ENCODE measurements at places on chromosomes 6 and 20.
A peak's percentile ranks its signal among the peaks of the same experiment; 100 is the strongest.

DNA sequence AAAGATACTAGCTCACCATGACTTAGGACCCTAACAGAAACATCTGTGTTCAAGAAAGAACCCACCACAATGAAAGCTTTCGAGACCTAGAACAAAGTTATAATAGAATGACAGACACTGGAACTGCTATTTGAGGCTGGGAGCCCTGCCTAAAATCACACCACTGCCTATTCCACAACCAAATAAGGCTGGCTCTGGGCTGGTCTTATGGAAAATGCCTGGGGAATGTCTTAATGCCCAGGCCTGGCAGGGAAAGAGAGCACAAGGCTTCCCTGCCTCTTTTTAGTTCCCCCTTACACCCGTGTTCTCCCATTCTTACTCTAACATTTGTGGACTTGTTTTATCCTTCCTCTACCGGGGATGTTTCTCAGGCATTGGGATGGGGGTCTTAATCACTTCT lies 5.6 kb upstream of the METTL24 start:
- H3K4me3 ChIP-seq, result no peak overlapping the region
- no peaks in the 10 kb centered on the region for H3K36me3 ChIP-seq
- no peaks in the 10 kb centered on the region for H3K27me3 ChIP-seq
- H3K27ac ChIP-seq, result no peak overlapping the region

DNA sequence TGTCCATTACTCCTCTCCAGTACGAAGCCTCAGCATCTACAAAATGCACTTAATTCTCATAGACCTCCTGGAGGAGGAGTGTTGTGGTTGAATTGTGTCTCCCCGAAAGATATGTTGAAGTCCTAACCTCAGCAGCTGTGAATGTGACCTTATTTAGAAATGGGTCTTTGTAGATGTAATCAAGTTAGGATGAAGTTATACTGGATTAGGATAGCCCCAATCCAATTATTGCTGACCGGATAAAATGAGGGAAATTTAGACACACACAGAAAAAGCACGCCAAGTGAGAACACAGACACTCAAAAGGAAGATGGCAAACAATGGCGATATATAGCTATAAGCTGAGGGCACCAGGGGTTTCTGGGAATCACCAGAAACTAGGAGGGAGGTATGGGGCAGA lies 64.2 kb upstream of the FAM184A start:
- H3K4me1 ChIP-seq, result peaks cover 9% of the 10 kb centered on the region
- no peaks in the 10 kb centered on the region for H3K36me3 ChIP-seq
- H3K27me3 ChIP-seq, result no peaks in the 10 kb centered on the region
- H3K4me3 ChIP-seq, result no peak overlapping the region

DNA sequence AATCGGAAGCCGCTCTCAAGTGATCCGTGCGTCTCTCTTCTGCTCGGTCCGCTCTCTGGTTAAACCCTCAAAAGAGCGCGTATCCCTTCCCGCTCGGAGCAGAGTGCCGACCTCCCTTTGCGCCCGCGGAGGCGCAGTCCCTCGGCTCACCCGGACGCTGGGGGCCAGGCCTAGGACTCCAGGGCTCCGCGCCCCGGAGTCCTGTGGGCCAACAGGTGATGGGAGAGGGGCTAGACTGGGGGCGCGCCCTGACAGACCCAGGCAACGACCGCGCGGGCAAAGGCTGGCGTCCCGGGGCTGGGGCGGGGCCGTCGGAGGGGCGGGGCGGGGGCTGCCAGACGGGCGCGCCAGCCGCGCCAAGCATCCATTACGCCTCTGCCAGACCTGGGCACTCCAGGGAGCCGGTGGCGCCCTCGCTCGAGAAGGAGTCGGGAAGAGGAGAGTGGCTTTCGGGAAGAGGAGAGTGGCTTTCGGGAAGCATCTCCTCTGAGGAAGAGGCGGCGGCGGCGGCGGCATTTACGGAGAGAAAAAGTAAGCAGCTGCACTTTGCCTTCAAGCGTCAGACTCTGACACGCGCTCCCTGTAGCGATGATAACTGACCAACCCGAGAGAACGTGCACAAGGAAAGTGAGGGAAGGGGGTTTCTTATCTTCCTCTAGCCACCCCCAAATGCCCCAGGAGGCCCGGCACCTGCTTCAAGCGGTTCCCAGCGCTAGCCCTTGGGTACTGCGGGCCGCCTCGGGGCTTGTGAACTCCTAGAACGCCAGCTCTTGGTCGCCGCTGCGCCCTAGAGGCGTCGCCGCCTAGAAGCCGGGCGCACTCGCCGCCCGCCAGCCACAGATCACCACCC lies 2.6 kb downstream of the EPHA7 start:
- H3K27me3 ChIP-seq, result no peaks in the 10 kb centered on the region
- peak; percentile 58 for DNase-seq
- peaks cover 4% of the 10 kb centered on the region for H3K4me1 ChIP-seq
- H3K4me3 ChIP-seq, result peak overlapping the region; percentile 56

DNA sequence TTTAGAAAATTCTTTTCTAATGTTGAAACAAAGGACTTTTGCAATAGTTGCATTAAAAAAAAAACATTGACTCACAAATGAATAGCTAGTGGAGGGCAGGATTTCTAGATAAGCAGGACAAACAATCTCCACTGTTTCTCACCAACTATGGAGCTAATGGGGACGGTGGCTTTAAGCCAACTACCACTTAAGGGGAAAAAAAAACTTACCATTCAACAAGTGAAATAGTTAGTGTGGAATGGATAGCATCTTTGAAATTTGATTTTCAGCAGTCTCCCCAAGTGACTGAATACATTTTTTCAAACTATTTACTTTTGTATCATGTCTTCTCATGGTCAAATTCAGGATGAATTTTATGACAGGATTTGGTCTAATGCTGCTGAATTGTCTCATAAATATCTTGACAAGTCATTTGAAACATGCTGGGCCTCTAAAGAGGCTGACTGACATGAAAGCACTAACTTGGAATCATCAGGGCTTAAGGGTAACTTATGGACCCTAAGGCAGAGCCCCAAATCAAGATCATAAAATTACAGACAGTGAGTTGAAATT lies 100.5 kb downstream of the EYA4 start:
- no peak for DNase-seq
- H3K27ac ChIP-seq, result no peak overlapping the region
- H3K36me3 ChIP-seq, result no peaks in the 10 kb centered on the region
- H3K27me3 ChIP-seq, result no peaks in the 10 kb centered on the region
- no peaks in the 10 kb centered on the region for H3K4me1 ChIP-seq

- H3K27me3 ChIP-seq, result no peaks in the 10 kb centered on the region
- H3K4me3 ChIP-seq, result no peak overlapping the region
- H3K36me3 ChIP-seq, result no peaks in the 10 kb centered on the region
- H3K27ac ChIP-seq, result no peak overlapping the region
- peaks cover 4% of the 10 kb centered on the region for H3K4me1 ChIP-seq
- DNase-seq, result no peak
Observed at GRCh38 chr6:25553502-25553901, 98.5 kb upstream of the SCGN start.

GRCh38 chr20:62982124-62983075 lies 24.4 kb downstream of the BHLHE23 start:
- H3K27ac ChIP-seq, result no peak overlapping the region
- no peak overlapping the region for H3K4me3 ChIP-seq
- no peaks in the 10 kb centered on the region for H3K36me3 ChIP-seq

GRCh38 chr20:58619864-58620431 lies 31.1 kb upstream of the STX16 start:
- H3K36me3 ChIP-seq, result no peaks in the 10 kb centered on the region
- no peak overlapping the region for H3K27ac ChIP-seq
- peaks cover 3% of the 10 kb centered on the region for H3K27me3 ChIP-seq
- H3K4me1 ChIP-seq, result peaks cover 3% of the 10 kb centered on the region

- no peak overlapping the region for H3K4me3 ChIP-seq
- H3K27ac ChIP-seq, result no peak overlapping the region
- H3K27me3 ChIP-seq, result no peaks in the 10 kb centered on the region
- DNase-seq, result no peak
Observed at GRCh38 chr6:13495112-13495776, 7.8 kb upstream of the GFOD1 start.

DNA sequence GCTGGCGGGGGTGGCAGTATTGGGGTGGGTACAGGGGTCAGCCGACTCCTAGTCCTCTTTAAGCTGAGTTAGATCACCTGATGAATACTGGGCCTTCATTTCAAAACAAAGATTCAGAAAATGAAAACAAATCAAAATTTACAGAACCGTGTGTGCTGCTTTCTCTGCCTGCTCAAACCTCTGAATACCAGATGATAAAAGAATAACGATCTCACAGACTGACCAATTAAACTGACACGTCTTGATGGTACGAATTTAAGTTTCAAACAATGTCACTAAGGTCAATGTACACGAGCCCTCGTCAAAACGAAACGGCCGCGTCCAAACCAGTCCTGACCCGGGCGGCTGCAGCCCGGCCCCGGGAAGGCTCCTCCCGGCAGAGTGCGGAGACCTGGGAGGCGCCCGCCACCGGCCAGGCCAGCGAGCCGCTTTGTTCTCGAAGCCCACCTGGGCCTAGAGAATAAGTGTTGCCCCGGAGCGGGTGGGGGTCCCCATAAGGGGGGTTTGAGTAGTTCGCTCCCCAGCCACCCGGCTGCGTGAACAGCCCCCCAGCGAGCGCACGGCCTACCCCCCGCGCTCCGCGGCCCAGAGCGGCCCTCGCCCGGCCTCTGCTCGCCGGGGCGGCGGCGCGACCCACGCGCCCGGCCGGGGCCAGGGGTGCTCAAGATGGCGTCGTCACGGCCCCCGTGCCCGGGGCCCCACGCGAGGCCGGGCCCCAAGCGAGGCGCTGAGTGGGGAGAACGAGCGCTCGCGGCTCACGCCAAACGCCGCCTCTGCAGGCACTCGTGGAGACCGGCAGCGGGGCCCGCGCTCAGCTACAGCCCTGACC lies 728 bp downstream of the PSMA7 start:
- H3K4me1 ChIP-seq, result peaks cover 10% of the 10 kb centered on the region
- no peaks in the 10 kb centered on the region for H3K27me3 ChIP-seq
- no peak for DNase-seq

GRCh38 chr6:43907312-43907711 lies 137.3 kb downstream of the VEGFA start:
- no peak overlapping the region for H3K27ac ChIP-seq
- no peaks in the 10 kb centered on the region for H3K36me3 ChIP-seq
- no peaks in the 10 kb centered on the region for H3K27me3 ChIP-seq
- H3K4me1 ChIP-seq, result peaks cover 9% of the 10 kb centered on the region
- no peak for DNase-seq

DNA sequence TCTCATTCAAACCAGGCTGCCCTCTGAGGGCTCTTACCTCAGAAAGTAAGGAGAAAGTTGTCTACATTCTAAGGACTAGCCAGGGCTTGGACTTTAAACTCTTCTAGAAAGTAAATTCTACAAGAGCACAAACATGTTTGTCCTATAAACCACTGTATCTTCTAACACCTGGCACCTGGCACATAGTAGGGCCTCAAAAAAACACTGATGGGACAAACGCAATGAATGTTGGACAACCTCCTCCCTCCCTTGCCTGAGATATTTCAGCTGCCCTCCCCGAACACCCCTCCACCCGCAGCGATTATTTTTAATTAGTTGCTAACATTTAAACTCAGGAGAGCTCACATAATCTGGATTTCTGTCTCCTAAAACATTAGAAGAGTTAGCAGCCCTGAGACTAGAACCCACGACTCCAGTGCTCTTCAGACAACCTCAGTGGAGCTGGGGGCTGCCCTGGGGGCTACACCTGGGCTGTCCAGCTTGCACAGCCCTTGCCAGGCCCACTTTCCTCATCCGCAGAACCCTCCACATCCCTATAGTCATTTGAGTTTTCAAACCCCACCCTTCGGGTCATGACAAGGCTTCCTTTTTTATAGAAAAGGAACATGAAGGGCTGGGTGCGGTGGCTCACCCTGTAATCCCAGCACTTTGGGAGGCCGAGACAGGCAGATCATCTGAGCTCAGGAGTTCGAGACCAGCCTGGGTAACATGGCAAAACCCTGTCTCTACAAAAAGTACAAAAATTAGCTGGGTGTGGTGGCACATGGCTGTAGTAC lies 4.9 kb downstream of the HCK start:
- no peak for DNase-seq
- H3K27ac ChIP-seq, result no peak overlapping the region
- H3K4me1 ChIP-seq, result no peaks in the 10 kb centered on the region
- H3K4me3 ChIP-seq, result no peak overlapping the region
- no peaks in the 10 kb centered on the region for H3K36me3 ChIP-seq

DNA sequence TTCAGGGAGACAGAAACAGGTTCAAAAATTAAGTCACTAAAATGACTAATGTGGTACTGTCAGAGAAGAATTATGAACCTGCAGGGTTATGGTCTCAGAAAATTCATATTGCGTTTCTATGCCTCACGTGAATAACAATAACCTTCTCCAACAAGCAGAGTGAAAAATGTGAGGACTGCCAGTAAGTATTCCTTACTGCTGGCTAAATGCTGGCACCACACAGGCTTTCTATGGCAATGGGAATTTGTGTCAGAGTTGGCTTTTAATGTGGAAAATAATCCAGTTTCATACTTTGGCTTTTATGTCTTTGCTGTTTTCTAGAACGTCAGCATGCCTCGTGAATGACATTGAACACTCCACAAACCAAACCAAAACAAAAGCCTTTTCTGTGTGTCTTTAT lies 656.0 kb downstream of the KIF16B start:
- H3K36me3 ChIP-seq, result no peaks in the 10 kb centered on the region
- H3K27ac ChIP-seq, result no peak overlapping the region
- no peak for DNase-seq
- no peaks in the 10 kb centered on the region for H3K27me3 ChIP-seq

- no peak overlapping the region for H3K4me3 ChIP-seq
- no peaks in the 10 kb centered on the region for H3K4me1 ChIP-seq
- H3K27me3 ChIP-seq, result no peaks in the 10 kb centered on the region
- no peaks in the 10 kb centered on the region for H3K36me3 ChIP-seq
Observed at GRCh38 chr6:42022755-42023384, 27.5 kb upstream of the TAF8 start.

Data from neuronal stem cell (in vitro differentiated cells).